ENCODE measurements at places on chromosomes 3 and 15. TPM values are rescaled to one million over a fixed set of nuclear protein-coding genes. Genes with fewer than 3 reads are reported as not detected.

Gene SSUH2
- 0.69 TPM for total RNA-seq

Gene GRK7
- not detected for total RNA-seq

Gene RUBCN
- total RNA-seq = 40.4 TPM

Gene SNUPN
- 24.5 TPM for total RNA-seq

Gene TEX55
- total RNA-seq = not detected

Gene HES1
- 23.1 TPM for total RNA-seq

Gene SLC22A14
- 0.69 TPM for total RNA-seq

Gene PPARG
- total RNA-seq = 3.0 TPM

Gene CD200R1
- total RNA-seq = 0.69 TPM

Gene GPR156
- 1.4 TPM for total RNA-seq

Gene ABCF3
- 72.2 TPM for total RNA-seq

Gene GUCA1C
- not detected for total RNA-seq

Gene ADPGK
- total RNA-seq = 38.8 TPM

Gene KBTBD13
- total RNA-seq = not detected

Gene NECTIN3
- total RNA-seq = 78.0 TPM

Gene ATP13A4
- total RNA-seq = 30.7 TPM

Gene MOBP
- 0.92 TPM for total RNA-seq

Gene QTRT2
- 15.0 TPM for total RNA-seq

Gene CCR3
- not detected for total RNA-seq

Gene WDR6
- 116 TPM for total RNA-seq

Gene SIDT1
- total RNA-seq = 19.6 TPM

Gene CFAP91
- 12.9 TPM for total RNA-seq

Gene FNDC3B
- total RNA-seq = 24.9 TPM

Gene CHRD
- 6.0 TPM for total RNA-seq

Gene PRICKLE2
- total RNA-seq = 69.9 TPM

Gene FANCD2OS
- total RNA-seq = not detected

Gene SLC24A5
- 0.92 TPM for total RNA-seq

Gene FGF12
- total RNA-seq = 118 TPM

Gene DNAH12
- 3.5 TPM for total RNA-seq

Gene SPG11
- 82.8 TPM for total RNA-seq

Gene RAB5A
- total RNA-seq = 147 TPM

Gene MRPL46
- total RNA-seq = 19.6 TPM

Gene TLE3
- 28.8 TPM for total RNA-seq

Gene STARD5
- total RNA-seq = 1.2 TPM

Gene KBTBD8
- total RNA-seq = 18.5 TPM

Gene KNL1
- 12.0 TPM for total RNA-seq

Gene SLC2A2
- total RNA-seq = not detected

Gene C3orf22
- not detected for total RNA-seq

Gene HGD
- 0.69 TPM for total RNA-seq

Gene EXD1
- total RNA-seq = under 0.01 TPM

Gene CHL1
- total RNA-seq = 745 TPM

Gene SPESP1
- total RNA-seq = 4.8 TPM

Gene OR5H15
- not detected for total RNA-seq

Gene LDHAL6B
- total RNA-seq = not detected

Gene RGMA
- 38.8 TPM for total RNA-seq

Gene ISG20
- under 0.01 TPM for total RNA-seq

Gene ADGRG7
- not detected for total RNA-seq

Data from diencephalon (tissue), 1 donor.